NCI-H446 (cell line): ENCODE measurements at places on chromosomes 6 and 20.

DNA sequence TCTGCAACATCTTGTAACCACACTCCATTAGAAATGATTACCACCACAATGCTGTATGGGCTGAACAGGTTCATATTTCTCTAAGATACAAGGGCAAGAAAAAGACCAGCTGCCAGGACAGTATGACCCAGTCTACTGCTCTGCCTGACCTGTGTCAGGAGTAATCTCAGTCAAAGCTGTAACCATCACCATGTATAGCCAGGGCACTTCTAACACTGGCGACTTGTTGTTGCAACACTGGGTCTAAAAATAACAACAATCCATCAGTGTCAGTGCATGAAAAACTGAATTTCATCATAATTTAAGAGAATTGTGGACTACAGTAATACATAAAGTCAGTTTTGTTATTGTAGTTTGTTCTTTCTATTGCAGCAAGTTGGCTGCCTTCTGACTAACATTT lies 738.6 kb upstream of the ADGRB3 start:
- DNase-seq: no peak

DNA sequence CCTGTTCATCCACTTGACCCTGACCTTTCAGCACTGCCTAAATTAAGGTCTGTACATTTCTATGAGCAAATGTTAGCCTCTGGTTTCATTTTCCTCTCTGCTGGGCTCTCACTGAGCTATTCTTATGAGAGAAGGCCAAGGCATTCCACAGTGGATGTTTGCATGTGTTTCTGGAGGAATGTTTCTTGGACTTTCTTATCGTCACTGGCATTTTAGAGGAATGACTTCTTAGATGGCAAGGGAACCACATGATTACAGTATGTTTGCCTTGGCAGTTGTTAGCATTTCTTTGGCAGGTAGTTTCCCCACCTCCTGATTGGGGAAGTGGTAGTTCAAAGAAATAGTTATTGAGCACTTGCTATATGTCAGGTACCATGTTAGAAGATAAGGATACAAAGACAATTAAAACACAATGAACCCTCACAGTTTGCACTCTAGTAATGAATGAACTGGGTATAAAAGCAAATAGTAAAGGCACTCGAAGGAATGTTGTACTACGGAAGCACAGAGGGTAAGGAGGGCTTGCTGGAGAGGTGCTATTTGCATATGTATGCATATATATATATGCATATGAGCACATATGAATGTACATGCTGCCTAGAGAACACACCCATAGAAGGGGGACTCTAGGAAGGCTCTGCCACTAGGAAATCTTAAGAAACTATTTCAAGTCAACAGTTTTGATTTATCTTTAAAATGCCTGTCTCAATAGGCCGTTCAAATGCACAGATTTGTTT lies 307.4 kb downstream of the EYA4 start:
- no peak for DNase-seq

- DNase-seq: no peak
These were observed 46.2 kb upstream of the ADIG start for GRCh38 chr20:38534756-38535155.

DNA sequence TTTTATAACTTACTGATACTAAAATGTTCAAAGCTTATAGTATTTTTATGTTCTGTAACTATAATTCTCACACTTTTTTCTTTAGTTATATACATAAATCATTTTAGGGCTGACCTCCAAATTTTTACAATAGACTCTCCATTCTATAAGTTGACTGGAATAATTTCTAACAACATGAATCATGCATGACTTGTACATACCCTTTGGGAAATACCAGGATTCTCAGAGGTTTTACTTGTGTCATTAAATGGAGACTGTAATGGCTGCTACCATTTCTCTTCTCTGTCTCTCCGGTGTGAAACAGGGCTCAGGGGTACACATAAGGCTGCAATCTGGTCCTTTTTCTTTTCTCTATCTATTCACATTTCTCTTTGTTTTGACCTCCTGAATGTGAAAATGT lies 222.2 kb upstream of the FLRT3 start:
- no peak for DNase-seq

GRCh38 chr20:1536893-1537730 lies 20.4 kb downstream of the SIRPD start:
- no peak for DNase-seq

DNA sequence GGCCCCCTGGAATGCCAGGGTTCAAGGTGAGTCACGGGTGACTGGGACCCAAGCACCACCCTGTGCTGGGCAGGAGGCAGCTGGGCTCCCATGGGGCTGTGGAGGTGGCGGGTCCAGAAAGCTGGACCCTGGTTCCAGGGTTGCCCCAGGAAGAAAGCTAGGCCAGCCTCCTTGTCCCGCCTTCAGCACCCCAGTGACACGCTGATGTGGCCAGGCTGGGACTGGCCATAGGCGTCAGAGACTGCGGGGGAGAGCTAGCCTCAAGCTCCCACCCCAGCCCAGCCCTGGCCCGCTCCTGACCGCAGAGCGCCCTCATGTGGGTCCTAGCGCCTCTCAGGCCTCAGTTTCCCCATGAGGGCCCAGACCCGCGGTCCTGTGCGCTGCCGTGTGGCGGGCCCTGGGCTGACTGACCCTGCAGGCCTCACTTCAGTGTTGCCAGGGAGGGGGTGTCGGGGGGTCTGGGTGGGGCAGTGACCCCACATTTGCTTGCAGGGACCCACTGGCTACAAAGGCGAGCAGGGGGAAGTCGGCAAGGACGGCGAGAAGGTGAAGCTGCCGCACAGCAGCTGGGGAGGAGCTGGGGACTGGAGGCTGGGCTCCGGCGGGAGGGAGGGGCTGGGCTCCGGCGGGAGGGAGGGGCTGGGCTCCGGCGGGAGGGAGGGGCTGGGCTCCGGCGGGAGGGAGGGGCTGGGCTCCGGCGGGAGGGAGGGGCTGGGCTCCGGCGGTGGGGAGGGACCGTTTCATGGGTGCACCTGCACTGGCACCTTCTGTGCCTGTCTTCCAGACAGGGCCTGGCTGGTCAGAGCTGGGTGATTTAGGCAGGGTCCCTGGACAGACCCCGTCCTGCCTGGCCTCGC lies 7.9 kb downstream of the COL9A3 start:
- DNase-seq: peak; percentile 14

DNA sequence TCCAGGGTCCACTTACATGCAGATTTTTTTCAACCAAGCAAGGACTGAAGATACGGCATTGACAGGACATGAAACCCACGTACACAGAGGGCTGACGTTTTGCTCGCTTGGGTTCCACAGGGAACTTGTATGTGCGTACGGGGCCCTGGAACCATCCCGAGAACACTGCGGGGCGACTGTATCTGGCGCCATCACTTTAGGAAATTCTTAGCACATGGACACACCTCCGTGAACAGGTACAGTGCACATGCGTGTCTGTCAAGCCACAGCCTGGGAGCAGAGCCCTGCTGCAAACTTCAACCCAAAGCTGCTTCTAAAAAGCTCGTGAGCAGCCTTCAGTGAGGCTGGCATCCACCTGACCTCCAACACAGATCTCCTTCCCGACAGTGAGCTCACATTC lies 37.3 kb downstream of the TAF4 start:
- no peak for DNase-seq

GRCh38 chr20:2991532-2991931 lies 51.9 kb upstream of the GNRH2 start:
- DNase-seq: no peak

DNA sequence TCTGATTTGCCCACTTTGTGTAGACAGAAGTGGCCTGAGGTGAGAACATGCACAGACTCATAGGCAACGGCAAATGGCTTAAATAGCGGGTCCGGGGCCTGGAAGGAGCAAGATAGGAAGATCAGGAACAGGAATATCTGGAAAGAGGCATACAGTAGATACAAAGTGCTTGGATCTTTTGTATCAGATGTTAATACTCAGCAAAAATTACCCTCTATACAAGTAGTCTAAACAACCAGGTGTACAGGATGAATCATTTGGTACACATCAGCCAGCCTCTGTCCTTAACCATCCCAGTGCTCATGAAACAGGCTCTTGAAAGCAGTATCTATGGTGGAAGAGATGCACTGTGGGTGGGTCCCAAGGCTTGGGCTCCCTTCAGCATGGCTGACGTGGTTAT lies 28.9 kb upstream of the HLA-C start:
- DNase-seq: no peak

GRCh38 chr20:58372806-58373205 lies 16.2 kb upstream of the VAPB start:
- no peak for DNase-seq

DNA sequence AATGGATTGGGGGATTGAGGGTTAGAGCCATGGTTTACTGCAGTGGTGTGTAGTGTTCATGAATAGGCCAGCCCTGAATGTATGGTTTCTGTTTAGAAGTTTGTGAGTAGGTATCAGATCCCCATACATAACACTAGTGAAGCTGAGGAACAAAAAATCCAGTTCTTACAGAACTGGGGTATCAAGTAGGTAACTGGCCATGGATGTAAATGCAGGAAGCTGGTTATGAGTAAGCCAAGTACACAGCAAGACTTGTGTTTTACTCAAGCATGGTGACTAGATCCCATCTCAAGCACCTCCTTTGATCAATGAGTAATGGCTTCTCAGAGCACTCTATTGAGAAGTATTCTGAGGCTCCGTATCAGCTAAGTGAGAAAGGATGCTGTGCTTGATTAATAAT lies 613.7 kb upstream of the FLRT3 start:
- no peak for DNase-seq

GRCh38 chr6:22880686-22881433 lies 311.5 kb downstream of the HDGFL1 start:
- DNase-seq: no peak

DNA sequence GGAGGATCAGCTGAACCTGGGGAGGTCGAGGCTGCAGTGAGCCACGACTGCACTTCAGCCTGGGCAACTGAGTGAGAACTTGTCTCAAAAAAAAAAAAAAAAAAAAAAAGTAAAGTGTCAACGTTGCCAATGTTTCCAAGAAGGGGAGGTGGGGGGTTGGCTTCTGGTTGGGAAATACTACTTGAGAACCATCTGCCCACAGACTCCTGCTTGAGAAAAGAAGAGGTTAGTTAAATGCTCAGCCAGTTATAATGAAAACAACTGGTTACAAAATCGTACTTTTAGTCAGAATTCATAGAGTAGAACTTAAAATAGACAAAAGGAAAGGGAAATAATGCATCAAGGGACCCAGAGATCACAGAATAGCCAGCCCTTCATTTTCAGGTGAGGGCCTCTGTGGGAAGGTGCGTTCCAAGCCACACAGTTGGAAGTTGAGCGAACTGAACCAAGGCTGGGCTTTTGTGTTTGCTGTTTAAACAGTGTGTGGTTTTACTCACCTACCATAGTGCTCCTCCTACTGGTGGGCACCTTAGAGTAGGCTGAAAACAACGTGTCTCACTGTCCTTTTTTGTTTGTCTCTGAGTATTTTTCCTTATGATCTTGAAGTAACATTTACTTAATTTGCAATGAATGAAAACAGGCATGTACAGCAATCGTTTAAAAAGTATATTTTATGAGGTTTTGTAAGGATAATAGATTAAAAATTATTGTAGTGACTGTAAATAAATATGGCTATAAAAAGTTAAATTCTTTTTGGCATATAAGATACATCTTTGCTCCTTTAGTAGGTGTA lies 200.7 kb downstream of the BCAS1 start:
- peak; percentile 55 for DNase-seq

- DNase-seq: no peak
These were observed 1237.5 kb upstream of the MAP3K7 start for GRCh38 chr6:91824331-91824730.

DNA sequence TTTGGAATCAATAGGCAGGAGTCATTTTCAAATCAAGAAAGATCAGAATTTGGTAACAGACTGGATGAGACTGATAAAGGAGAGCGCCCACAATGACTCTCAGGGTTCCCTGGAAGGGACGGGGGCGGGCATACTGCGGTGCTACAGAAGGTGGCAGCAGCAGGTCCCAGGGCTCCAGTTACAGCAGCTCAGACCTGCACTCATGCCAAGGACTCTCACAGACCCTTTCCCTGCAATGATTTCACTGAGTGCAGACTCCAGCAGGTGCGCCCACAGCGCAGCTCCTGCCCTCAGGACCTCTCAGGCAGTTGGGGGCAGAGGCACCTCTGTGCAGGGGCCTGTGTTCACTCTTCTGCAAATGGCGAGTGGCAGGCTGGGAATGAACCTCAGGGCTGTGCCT lies 359.8 kb downstream of the ZFAND3 start:
- DNase-seq: no peak

GRCh38 chr20:50221501-50222308 lies 31.1 kb downstream of the CEBPB start:
- no peak for DNase-seq

GRCh38 chr20:23689399-23689690 lies 507 bp upstream of the CST4 start:
- DNase-seq: no peak

GRCh38 chr6:165605182-165605875 lies 57.7 kb downstream of the PDE10A start:
- DNase-seq: no peak

- DNase-seq: no peak
These were observed 375.8 kb downstream of the THBS2 start for GRCh38 chr6:168877821-168878282.

GRCh38 chr6:162708971-162709370 lies 18.6 kb downstream of the PRKN start:
- no peak for DNase-seq

- DNase-seq: no peak
These were observed 224.3 kb downstream of the LRFN2 start for GRCh38 chr6:40362859-40363258.

DNA sequence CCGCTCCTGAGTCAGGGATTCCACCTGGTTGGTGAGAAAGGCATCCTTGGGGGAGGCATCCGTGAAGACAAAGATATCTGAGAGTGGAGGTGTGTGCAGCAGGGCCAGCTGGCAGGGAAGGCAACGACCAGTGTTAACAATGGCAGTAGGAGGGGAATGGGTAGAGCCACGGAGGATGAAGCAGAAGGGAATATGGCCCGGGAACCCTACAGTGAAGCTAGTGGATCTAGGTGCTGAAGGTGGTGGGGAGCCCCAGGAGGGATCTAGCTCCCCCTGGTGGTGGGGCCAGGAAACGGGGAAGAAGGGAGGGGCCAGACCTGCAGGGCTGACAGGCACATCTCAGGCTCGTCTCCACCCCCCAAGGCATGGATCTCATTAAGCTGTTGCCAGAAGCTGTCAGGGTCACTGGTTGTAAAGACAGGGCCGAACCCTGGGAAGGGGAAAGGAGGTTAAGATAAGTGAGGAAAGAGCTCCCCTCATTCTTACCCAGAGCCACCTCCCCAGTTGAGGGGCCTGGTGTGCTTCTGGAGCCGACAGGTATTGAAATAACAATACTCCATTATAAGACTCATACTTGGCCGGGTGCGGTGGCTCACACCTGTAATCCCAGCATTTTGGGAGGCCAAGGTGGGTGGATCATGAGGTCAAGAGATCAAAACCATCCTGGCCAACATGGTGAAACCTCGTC lies 7.3 kb downstream of the VWA7 start:
- no peak for DNase-seq

GRCh38 chr6:138044458-138044857 lies 62.8 kb downstream of the PERP start:
- no peak for DNase-seq

GRCh38 chr20:8020314-8021079 lies 936 bp upstream of the TMX4 start:
- no peak for DNase-seq

DNA sequence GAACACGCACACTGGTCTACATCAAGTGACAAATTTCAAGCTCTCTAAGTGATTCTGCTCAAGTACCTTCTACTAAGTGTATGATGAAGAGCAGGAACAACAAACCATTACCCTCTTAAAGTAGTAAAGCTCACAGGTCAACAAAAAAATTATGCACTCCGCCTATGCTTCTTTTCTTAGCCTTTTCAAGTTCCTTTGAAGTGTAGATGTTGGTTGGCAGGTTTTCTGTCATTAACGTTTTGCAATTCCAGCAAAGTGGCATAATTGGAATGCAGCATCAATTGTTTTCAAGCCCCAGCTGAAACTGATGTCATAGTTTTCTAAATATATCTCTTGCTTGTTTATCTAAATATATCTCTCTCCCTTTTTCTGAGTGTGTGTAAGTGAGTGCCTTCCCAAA lies 396.9 kb upstream of the EYS start:
- DNase-seq: no peak
